CD4-positive, alpha-beta T cell treated with Interleukin-15 for 1 hour (primary cell): ENCODE measurements at places on chromosomes 1 and 21.

- DNase-seq = peak; percentile 46
Observed at GRCh38 chr1:56508523-56508983, 70.8 kb downstream of the PLPP3 start.

DNA sequence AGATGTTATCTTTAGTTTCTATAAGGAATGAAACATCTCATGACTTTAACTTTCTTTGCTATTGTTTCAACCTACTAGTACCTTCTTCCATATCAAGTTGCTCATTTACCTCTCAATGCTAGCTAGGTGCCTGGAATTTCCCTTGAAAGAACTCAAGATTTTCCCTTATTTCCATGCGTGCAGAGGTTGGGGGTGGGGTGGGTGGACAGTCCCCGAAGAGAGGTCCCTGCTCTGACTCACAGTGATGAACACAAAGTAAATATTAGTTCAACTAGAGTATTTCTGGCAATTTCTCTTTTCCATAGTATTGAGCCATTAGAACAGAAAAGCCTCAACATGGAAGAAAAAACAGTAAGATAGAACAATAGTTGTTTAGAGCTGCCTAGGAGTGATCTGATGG lies 239.0 kb upstream of the ZP4 start:
- DNase-seq = no peak

DNA sequence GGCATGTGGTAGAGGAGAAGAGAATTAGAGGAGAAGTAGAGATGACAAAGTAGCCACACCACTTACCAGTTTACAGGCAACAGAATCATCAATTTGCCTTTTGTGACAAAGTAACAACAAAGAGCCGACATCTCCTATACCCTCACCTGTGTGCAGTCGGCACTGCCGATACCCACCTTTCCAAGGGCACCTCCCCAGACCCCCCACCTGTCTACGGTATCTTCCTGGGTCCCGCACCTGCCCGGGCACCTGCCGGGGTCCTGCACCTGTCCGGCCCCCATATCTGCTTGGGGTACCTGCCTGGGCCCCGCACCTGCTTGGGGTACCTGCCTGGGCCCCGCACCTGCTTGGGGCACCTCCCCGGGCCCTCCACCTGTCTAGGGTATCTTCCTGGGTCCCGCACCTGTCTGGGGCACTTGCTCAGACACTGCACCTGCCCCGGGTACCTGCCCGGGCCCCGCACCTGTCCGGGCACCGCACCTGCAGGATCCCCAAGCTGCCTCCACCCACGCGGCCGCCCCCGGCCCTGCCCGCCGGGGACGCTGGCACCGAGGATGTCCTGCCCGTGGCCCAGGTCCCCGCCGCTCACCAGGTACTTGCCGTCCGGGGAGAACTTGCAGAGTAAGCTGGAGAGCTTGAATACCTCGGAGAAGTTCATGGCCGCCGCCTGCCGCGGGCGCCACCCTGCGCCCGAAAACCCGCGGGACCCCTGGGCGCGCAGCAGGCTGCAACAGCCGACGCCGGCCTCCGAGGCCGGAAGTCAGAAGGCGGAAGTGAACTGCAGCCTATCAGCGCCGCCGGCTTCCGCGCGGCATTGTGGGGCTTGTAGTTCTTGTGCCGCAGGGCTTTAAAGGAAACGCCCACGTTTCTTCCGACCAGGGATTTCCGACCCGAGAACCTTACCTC lies at the start of gene WRAP73:
WRAP73 (minus strand) TSS at position 762 of the 906 bp plus-strand sequence; CDS start at position 658, 104 bp downstream.
- peak; percentile 91 for DNase-seq

DNA sequence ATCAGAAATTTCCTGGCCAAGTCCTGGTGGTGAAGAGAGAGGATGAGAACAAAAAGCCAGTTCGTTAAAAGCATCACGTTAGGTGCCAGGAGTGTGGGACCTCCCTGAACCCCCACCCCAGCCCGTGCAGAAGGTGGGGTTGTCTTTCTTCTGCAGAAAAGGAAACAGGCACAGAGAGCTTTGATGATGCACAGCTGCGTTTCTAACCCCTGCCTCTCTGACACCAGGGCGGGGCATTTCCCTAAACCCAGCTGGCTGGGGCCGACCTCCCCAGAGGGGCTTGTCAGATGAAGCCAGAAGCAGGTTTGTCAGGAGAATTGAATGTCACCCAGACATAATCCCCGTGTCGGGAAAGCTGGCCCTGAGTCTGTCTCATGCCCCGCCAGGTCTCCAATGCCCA lies 189.3 kb upstream of the EDN2 start:
- DNase-seq = peak; percentile 55

DNA sequence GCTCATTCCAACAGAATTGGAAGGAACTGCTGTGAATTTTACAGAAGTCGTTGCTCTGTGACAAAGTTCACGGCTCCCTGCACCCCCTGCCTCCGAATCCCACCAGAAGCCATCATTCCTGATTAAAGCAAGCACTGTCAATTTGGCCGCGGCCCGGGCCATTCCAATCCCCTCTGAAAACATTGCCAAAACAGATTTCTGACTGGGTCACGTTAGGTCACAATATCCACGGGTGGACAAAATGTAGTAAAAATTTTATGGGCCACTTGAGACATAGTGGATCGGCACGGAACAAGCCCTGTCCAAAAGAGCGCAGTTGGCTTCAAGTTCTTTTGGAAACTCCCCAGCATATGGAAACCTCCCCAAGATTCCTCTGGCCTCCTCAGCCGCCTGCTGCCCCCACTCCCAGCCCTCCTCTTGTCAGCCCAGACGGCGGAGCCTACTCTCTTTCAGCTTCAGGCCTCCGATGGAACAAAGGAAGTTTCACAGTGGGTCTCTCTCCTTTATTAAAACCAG lies 67.2 kb upstream of the IFNAR2 start:
- DNase-seq = no peak

GRCh38 chr1:202501281-202501680 lies 152.8 kb downstream of the PPP1R12B start:
- no peak for DNase-seq

GRCh38 chr1:201565024-201565730 lies 26.2 kb downstream of the NAV1 start:
- no peak for DNase-seq

- DNase-seq = no peak
Observed at GRCh38 chr21:33840771-33841170, 74.8 kb downstream of the ATP5PO start.

DNA sequence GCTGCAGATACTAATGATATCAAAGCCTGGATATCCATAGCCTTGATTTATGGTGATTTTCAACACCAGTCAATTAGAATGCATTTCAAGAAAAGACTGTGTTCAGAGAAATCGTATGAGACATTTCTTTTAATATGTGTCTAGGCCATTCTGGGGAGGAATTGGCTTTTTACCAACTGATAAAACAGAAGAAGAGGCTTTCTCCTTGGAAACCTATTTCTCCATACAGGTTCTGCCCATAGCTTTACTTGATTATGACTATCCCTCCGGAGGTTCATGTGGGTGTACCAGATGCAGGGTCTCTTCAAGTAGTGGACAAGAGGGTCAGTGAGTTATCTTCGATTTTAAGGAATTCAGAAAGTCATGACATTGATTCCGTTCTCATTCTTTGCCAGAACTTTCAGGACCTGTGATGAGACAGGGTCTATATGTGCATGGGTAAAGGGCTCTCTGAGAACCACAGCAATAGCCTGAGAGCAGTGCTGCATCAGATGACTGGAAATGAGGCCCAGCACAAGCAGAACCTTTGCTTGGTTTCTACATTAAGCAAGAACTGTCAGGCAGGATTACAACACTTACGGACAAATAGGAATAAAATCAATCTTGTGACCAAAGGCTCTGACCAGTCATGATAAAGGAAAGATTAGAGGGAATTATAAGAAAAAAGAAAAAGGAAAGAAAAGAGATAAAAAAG lies 263.7 kb upstream of the SGIP1 start:
- no peak for DNase-seq

- no peak for DNase-seq
Observed at GRCh38 chr1:217568200-217568599, 62.7 kb downstream of the GPATCH2 start.

DNA sequence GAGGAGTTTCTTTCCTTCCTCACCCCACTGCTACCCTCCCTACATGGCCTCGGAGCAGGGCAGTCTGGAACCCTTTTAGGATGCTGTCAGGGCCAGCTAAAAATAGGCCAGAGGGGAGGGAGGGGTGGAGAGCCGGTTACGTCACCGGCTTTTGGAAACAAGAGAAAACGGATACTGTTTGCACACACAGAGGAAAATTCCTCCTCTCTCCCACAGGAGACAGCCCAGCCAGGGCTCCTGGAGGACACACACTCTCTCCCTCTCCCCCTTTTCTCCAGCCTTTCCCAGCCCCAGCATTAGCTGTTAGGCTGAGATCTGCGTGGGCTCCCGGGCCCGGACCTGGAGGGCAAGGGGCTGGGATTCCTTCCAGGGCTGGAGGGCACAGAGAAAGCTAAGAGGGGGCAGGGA lies 20.0 kb upstream of the ALDH4A1 start:
- no peak for DNase-seq

DNA sequence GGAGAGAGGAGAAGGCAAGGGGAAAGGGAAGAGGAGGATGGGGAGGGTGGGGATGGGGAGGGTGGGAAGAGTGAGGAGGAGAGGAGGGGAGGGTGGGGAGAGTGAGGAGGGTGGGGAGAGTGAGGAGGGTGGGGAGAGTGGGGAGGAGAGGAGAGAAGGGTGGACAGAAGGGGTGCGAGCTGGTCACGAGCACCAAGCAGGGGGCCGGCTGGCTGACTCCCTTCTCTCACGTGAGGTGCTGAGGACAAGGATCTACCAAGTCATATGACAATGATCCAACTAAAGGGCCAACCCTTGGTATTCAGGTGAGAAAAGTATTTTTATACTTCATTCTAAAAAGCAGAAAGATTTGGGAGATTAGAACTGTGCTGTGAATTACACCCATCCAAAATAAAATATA lies 51.8 kb downstream of the COQ8A start:
- DNase-seq = no peak

- DNase-seq = no peak
Observed at GRCh38 chr1:54976747-54977146, 3.7 kb upstream of the TMEM61 start.

DNA sequence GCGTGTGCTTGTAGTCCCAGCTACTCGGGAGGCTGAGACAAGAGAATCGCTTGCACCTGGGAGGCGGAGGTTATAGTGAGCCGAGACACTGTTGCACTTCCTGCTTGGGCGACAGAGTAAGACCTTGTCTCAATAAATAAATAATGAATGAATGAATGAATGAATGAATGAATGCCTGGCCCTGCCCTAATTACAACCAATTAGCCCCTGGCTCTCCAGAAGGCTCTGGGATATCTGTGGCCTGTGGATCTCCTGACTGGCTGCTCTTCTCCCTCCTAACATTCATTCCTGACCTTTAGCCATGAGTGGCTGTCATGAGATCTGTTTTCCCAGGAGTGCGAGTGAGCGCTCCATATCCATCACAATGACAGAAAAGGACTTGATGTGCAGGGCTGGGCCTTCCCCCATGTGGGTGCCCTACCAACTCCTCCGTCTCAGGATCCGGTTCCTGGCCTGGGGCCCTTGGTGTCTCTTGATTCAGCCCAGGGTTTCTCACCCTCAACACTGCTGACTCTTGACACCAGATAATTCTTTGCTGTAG lies 243.6 kb upstream of the TMEM51 start:
- no peak for DNase-seq

GRCh38 chr21:43034826-43035225 lies 40.8 kb downstream of the CBS start:
- no peak for DNase-seq

DNA sequence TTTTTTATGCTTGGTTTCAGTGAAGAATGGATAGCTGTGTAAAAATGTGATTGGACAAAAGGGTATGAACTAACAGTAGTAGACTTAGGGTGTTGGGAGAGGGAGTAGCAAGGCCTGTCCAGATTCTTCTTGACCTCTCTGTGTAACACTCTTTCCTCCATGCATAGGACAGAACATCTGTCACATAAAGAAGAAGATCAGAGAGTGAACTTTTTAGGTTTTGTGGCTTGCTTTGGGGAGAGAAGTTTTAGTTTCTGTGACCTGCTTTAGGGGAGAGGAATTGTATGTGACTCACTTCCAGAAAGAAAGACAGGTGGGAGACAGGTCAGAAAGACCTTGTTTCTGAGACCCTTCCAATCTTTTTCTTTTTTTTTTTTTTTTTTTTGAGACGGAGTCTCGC lies 27.3 kb upstream of the LRRC52 start:
- no peak for DNase-seq

DNA sequence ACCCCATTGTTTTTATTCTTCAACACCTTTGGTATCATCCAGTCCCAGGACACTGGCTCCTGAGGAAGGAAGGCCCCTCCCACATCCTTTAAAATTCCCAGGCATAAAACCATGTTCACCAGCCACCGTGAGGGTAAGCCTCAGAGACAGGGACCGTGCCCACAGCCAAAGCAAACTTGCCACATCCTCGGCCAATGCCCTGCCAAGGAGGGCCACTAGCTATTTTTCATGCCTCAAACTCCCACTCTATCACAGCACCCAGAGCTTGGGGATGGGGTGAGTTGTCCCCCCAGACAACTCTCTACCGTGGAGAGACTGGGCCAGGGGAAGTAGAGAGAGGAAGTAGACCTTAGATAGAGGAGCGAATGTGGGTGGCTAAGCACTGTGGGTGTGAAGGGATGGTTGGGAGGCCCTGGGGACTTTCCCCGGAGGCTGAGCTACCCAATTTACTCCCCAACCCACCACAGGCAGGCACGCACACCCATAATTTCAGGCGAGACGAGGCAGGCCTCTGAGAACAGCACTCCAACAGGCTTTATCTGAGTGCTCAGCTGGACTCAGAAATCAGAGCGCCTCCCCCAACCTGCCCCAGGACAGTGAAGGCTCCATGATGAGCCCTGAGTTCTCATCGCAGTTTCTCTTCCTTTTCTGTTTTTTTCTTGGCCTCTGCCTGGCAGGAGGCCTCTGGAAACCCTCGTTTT lies 15.9 kb upstream of the BTG2 start:
- peak; percentile 98 for DNase-seq

DNA sequence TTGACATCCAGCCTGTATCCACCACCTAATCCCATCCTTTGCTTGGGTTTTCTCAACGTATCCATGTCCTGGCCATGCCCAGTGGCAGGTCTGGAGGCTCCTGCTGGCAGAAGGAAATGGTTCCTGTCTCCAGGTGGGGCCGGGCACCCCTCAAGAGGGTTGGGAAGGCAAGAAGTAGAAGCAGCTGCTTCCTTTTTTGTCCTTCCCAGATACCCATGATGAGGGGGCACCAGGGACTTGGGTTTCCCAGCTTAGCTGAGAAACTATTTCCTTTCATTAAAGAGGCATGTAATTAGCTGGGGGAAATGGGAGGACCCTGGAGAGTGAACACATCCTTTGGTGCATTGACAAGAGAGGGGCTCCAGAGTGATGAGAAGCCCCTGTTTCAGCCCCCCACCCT lies 21.1 kb upstream of the SLC45A3 start:
- DNase-seq = no peak

GRCh38 chr1:244614879-244615278 lies 38.0 kb upstream of the DESI2 start:
- DNase-seq = no peak

DNA sequence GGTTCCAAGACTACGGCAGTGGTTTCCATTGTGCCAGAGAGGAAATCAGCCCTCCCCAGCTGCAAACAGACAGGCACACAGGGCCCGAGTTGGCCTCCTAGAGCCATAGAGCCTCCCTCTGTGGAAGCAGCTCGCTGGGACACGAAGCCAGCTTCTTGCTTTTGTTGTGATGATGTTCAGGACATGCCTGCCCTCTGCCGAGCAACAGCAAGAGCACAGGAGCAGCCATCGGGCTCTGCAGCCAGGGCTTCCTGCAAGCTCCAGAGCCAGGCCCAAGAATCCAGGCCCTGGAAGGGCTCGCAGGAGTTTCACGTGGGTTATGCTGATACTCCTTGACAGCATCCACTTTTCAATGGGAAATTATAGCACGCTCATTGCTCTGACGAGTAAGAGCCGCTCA lies 18.5 kb downstream of the NPHP4 start:
- DNase-seq = no peak
